Effector memory CD4-positive, alpha-beta T cell (primary cell): ENCODE measurements at places on chromosomes 16 and 17.

DNA sequence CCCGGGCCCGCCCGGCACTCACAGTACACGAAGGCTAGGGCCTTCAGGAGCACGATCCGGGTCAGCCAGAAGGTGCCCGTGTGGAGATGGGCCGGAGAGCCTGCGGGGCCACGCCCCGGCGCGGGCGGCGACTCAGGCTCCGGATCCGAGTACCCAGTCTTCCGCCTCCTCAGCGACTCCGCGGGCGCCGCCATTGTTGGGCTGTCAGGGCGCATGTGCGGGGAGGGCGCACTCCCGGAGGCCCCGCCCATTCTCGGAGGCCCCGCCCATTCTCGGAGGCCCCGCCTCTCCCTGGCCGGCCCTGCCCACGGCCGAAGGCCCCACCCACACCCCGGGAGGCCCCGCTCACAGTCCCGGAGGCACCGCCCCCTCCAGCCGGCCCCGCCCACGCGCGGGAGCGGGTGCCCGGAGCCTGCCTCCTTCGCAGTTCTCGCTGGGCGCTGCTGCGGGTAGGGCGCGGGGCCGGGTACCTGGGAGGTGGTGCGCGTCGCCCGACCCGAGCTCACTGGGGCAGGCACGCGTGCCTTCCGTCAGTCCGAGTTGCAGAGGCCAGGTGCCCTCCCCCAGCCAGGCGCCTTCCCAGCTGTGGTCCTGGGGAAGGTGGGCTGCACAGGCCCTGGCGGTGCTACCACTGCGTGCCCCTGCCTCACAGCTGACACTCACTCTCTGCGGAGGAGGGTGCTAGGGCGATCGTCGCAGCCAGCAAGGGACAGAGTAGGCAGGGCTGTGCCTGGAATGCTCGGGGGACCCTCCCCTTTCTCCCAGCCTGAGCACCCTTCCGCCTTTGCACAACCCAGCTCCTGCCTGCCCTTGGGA is at the start of gene LMF1:
LMF1 (minus strand) TSS at position 219 of the 816 bp plus-strand sequence; CDS start at position 215, 4 bp downstream.
- peak; percentile 96 for DNase-seq

DNA sequence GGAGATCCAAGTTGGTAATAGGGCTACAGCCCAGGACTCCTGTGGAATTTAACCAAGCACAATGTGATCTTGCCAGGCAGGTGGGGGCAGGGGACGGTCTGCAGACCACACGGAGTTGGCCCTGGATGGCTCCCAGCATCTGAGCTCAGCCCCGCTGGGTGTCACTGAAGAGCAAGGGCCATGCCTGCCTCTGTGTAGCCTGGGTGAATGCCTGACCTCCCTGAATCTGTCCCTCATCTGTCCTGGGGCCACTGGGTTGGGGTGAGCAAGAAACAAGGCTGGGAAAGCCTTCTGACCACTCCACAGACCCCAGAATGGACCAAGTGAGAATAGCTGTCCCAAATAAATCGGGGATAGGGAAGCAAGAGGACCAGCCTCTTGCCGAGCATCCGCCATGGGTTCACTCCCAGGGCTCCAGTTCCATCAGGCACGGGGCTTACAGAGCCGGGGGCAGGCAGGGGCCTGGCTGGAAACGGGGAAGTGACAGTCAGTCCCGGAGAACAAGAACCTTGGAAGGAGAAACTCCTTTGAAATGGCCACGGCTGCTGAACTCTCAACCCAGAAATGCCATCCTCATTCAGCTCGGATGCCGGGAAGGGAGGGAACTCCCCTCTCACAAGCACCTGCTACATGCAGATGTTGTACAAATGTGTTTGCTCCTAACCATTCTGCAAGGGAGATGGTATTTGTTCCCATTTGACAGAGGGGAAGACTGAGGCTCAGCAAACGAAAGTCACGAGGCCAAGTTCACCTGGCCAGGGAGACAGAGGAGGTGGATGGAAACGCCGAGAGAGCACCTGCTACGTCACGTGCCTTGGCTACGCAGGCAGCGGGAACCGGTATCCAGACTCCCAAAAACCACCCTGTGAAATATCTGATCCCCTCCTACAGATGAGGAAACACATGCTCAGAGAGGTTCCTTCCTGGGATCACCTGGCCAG is 50.0 kb downstream of the RMI2 start:
- no peak for DNase-seq

DNA sequence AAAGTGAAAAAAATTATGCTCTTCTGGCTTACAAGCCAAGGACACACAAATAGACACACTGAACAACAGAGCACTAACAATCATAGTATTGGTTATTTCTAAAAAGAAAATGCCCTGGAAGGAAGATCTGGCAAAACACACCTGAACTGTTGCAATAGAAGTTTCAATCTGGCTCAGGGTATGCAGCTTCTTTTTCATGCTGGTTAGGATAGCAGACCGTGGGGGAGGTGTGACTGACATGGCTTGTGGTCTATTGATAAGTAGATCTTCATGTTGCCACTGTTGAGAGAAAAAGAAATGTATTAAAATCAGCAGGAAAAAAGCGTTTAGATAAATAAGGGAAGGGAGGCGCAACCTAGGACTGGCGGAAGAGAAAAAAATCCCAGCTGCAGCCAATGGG is 26.5 kb upstream of the ARL6IP1 start:
- no peak for DNase-seq

GRCh38 chr16:2751577-2752034 is 832 bp upstream of the SRRM2 start:
- DNase-seq: no peak

- DNase-seq: no peak
These were observed 61.9 kb upstream of the CIBAR2 start for GRCh38 chr16:85173981-85174751.

- DNase-seq: no peak
These were observed 4.4 kb upstream of the ARMC7 start for GRCh38 chr17:75105126-75106080.

DNA sequence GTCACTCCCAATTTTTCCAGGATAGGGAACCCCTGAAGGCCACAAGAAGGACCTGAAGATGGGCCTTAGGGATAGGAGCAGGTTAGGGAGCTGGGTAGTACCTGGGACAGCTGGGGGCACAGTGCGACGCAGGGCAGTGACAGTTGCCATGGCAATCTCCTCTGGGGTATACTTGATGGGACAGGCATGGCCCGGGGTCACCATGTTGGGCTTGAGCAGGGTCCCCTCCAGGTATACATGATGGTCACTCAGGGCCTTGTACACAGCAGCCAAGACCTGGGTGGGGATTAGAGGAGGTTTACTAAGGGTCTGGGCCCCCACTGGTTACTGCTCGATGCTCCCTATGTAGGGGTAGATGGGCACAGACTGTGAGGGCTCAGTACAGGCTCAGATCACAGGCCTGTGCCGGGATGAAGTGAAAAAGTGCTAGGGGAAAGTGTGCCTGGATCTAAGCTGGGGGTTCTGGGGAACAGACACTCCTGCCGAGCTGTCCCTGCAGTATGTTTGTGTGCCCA is 2.7 kb downstream of the ALDOC start:
- no peak for DNase-seq

- no peak for DNase-seq
These were observed 320.8 kb downstream of the CDH8 start for GRCh38 chr16:61715393-61715792.

GRCh38 chr16:73710526-73710925 is 586.1 kb upstream of the PSMD7 start:
- no peak for DNase-seq

- DNase-seq: no peak
These were observed 4.7 kb downstream of the CEP295NL start for GRCh38 chr17:78898075-78898836.

DNA sequence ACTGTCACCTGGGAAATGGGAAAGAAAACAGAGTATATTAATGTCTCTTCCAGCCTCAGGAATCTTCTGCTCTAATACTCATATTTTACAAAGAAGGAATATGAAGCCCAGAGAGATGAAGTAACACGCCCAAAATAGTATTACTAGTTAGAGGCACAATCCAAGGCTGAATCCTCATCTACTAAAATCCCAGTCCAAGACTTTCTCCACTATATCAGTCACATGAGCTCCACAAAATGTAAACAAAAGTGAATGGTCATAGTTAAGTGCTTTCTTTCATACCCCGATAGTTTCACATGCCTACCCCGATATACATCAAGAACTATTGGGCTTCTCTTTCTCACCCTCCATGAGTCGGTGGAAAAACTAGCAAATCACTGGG is 965 bp downstream of the INTS2 start:
- no peak for DNase-seq

DNA sequence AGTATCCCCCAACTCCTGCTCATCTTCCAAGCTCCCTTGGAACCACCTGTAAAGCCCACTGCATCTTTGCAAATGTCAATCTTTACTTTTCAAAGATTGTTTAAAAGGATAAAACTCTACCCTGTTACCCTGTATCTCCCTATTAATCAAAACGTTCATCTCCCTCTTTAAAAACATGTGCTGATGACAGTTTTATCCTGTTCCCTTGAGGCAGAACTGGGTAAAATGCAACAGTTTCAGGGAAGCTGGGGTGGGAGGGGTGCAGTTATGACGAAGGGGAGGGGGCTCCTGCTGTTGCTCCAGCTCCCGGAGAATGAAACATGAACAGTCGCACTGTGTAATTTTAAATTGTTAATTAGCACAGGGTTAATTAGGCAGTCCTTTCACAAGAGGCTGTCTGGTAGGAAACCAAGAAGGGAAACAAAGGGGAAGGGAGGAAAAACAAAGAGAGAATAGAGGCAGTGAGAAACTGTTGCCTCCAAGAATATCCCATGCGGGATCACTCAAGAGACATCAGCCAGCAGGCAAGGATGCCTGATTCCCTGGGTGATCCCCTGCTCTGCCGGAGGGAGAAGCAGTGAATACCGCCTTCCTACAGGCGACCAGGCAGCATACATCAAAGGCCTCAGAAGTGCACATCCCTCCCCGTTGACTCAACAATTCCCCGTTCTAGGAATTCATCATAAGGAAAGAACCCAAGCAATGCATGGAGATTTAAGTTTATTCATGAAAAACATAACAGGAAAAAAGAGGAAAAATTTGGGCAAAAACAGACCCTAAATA is 84.2 kb downstream of the ZFHX3 start:
- no peak for DNase-seq

DNA sequence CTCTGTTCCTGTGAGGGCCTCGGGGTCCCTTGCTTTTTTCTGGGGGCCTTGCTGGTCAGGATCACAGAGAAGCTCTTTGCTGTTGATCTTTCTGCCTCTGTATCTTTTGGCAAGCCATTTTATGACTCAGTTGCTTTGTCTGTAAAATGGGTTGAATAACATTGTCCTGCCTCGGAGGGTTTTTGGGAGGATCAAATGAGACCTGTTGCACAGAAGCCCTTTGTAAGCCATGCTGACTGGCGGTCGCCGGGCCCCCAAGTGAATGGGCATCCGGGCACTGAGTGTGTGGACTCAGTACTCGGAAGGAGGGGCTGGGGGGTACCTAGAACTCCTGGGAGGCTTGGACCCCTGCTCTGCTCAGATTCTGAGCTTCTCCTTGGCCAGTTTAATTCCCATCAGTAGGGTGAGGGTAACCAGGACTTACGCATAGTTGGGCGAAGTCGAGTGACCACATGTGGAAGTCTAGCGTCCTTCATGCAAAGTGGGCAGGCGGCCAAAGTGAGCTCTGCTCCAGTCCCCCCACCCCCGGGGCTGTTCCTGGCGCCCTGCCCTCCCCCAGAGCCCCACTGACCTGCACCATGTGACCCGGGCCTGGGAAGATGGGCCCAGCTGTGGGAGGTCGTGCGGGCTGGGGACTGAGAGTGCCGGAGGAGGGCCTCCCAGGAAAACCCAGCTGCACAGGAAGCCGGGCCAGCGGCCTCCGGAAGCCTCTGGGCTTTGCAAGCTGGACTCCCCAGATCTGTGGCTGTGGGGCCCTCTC is 284.0 kb downstream of the SEC14L1 start:
- no peak for DNase-seq

DNA sequence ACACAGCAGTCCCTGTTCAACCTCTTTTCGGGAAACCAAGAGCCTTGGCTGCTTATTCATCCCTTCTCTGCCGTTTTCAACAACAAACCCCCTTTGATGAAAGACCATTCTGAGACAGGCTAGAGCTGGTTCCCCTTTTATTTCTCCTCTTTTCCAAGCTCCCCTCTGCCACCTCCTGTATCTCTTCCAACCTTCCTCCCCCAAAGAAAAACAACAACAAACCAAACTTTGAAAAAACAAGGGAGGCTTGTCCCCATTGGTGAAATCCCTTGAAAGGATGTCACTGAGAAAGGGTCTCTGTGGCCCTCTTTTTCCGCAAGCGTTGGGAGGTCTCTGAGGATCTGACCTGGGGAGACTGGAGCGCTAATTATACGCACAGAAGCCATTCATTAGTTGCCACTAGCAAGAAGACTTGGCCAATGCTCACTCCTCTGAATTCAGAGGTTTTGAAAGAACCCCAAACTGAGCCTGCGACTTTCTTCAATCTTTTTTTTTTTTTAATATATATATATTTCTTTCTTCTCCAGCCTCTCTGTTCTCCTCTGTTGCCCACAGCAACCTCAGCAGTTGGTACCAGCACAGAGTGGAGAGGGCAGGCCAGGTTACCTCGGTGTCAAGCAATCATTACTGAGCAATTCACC is 101.4 kb downstream of the PITPNC1 start:
- DNase-seq: no peak

- peak; percentile 46 for DNase-seq
These were observed 1.1 kb downstream of the MT2A start for GRCh38 chr16:56609463-56609921.

DNA sequence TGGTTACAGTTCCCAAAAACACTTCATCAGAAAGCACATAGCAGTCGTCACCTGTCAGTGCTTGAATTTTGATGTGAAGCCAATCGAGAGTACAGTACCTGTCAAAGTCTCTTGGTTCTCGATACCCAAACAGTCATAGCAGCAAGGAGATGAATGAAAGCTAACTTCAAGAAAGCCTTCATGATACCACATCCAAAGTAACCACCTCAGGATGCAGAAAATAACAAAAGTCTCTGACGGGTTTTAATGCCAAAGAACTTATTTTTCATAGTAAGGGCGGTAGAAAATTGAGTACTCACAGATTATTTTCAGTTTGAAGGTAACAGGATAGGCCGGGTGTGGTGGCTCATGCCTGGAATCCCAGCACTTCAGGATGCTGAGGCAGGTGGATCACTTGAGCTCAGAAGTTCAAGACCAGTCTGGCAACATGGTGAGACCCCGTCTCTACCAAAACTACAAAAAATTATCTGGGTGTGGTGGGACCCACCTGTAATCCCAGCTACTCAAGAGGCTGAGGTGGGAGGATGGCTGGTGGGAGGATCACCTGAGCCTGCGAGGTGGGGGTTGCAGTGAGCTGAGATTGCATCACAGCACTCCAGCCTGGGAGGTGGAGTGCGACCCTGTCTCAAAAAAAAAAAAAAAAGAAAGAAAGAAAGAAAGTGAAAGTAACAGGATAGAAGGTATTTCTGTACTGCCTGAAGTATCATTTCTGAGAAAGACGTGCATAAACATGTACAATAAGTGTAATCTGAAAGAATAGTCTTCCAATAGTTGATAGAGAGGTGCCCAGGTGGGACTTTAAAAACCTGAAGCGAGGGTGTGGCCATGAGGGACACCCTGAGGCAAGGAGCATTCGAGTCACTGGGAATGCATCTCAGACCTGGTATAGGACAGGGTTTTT is 15.4 kb downstream of the MFSD11 start:
- no peak for DNase-seq

- no peak for DNase-seq
These were observed 23.8 kb downstream of the TEX14 start for GRCh38 chr17:58667934-58668597.
